ENCODE measurements at places on chromosomes 16 and 17.
A peak's percentile ranks its signal among the peaks of the same experiment; 100 is the strongest.

GRCh38 chr17:58611331-58611730 lies 80.5 kb downstream of the TEX14 start:
- no peak for DNase-seq

DNA sequence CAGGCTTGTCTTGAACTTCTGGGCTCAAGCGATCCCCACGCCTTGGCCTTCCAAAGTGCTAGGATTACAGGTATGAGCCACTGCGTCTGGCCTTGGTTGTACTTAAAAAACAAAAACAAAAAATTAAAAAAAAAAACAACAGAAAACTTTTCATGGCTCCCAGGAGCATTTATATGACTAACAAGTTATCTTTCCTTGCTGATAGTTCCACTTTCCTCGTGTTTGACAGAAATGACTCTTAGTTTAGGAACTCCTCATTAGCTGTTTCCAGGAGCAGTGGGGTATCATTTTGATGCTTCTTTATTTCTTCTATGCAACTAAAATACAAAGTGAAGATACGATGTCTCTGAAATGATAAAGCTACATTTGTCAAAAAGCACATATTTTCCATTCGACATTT lies 165.4 kb downstream of the PRKCA start:
- no peak for DNase-seq

DNA sequence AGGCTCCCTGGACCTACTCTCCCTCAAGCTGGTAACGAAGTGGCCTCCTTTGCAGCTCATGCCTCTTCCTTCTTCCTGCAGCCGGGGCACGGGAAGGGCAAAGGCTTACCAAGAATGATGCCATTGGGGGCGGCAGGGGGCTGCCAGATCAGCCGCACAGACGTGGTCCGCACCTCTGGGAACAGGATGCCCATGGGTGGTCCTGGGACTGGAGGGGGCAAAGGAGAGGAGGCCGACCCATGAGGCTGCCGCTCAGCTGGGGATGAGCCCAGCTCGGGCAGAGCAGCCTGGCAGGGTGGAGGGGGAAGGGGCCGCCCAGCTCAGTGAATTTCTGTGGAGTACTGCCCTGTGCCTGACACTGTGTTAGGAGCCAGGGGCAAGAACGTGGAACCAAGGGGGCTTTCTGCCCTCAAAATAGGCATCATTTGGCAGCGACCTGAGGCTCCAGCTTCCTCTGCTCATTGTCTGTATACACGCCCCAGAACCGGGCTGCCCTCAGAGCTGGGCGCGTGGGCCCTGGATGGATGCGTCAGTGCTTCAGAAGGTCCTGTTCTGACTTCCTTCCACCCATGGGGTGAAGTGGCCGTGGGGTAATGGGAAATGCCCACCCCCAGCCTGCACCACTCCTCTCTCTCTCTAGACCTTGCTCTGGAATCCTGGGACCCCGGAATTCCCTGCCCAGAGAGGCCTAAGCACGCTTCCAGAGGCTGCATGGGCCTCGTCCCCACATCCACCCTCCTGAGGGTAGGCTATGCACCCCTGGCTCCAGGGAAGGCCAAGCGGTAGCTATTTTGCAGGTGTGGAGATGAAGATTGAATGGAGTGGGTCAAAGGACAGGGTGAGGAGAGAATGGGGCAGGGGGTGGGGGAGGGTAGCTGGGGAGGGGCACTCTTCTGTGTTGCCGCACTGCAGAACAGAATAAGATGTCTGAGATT lies 79.8 kb upstream of the CDC42EP4 start:
- DNase-seq = no peak

DNA sequence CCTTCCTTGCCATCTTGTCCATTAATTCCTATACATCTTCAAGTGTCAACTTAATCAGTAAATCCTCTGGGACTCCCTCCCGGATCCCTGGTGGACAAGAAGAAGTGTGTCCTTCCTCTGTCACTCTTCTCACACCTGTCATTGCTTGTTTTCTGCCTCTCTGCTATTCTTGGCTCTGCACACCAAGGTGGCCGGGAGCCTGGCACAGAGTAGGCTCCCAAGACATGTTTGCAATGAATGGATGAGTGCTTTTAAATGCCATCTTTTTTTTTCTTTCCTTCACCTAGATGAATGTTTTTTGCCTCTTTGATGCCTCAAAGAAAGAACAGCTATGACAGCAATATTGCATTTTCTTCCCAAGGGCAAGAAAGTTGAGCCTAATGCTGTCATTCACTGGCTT lies 58.0 kb upstream of the CLEC18A start:
- DNase-seq = no peak

GRCh38 chr17:72985882-72986720 lies 106.4 kb downstream of the SLC39A11 start:
- peak; percentile 34 for DNase-seq

DNA sequence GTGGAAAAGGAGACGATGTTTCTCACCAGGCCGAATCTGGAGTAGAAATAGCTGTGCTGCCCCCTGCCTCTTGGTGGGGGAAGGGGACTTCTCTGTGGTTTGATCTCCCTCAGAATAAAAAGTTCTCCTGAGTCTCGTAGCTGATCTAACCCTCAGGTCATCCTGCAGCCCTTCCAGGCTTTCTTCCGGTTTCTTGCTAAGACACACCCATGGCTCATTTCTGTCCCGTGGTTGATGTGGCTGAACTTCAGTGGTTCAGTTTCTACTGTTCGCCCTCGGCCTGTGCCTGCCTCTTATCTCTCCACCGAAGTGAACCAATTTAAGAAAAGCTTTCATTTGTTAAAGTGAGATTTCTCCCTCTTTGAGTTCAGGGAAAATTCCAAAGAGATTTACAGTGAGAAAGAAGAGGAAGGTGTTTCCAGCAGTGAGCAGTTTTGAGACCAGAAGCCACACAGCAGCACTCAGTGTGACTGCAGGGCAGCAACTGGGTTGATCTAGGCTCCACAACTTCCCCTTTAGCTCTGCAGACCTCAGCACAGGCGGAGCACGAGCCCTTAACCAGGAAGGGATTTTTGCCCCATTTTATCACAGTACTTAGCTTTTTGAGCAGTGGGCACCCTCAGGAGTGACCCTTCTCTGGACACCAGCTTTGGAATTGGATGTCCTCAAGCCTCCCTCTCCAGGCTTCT lies 34.9 kb upstream of the CACNG5 start:
- no peak for DNase-seq

DNA sequence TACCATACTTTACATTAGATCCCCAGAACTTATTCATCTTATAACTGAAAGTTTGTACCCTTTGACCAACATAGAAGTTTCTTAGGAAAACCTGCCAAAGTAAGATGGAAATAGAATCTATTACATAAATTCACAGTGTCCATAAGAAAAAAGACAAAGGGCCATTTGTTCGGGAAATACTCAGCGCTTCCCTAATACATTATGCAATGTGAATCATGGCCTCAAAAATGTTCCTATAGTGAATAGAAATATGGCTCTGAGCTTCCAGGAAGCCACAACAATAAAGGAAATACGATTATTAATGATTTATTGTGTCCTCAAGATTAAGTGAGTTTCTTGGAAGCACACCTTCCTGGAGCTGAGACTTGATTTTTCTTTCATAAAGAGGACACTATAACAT lies 51.5 kb downstream of the GPRC5B start:
- no peak for DNase-seq

DNA sequence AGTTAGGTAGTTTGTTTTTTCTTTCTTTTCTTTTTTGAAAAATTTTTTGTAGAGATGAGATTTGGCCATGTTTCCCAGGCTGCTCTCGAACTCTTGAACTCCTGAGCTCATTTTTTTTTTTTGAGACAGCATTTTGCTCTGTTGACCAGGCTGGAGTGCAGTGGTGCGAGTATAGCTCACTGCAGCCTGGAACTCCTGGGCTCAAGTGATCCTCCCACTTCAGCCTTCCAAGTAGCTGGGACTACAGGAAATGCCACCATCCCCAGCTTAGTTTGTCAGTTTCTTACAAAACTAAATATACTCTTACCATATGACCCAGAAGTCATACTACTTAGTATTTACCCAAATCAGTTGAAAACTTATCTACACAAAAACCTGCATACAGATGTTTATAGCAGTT lies 14.4 kb upstream of the FBXO47 start:
- no peak for DNase-seq

- peak; percentile 85 for DNase-seq
Observed at GRCh38 chr16:74862743-74863244, 88.2 kb upstream of the FA2H start.

DNA sequence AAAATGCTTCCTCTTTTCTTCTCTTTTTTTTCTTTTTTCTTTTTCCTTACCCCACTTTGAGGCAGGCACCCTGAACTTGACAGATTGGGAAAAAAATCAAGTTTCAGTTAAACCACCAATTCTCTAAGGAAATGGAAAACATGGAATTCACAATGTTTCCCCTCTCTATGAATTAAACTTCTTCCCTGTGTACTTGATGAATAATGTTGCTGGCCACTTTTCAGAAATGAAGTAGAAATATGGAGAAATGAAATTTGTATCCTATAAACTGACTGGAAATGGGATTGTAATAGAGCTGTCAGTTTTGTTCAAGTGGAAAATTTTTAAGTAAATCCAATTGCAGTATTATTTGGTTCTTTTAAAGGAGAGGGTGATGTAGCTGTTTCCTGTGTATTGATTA lies 129.8 kb downstream of the CLEC16A start:
- DNase-seq = no peak

DNA sequence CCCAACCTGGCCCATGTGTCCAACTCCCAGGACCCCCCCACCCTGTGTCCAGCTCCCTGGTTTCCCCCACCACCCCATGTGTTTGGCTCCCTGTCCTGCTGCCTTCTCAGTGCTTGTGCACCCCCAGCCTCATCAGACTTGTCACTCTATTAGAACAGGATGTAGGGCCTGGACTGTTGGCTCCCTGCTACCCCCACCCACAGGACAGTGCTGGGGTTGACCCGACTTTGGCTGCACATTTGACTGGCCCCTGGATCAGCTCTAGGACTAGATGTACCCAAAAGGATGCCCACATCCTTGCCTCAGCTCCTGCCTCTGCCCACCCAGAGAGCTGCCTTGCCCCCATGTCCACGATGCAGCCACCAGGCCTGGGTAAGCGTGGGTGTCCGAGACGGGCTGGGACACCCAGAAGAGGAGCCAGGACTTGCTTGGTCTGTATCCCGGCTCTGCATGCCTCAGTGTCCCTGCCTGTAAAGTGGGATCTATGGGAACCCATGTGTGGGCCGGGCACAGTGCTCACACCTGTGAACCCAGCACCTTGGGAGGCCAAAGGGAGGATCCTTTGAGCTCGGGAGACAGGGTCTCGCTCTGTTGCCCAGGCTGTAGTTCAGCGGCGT lies 1.5 kb upstream of the CCDC57 start:
- no peak for DNase-seq

- peak; percentile 95 for DNase-seq
Observed at GRCh38 chr17:50893183-50893993, 27.2 kb upstream of the TOB1 start.

DNA sequence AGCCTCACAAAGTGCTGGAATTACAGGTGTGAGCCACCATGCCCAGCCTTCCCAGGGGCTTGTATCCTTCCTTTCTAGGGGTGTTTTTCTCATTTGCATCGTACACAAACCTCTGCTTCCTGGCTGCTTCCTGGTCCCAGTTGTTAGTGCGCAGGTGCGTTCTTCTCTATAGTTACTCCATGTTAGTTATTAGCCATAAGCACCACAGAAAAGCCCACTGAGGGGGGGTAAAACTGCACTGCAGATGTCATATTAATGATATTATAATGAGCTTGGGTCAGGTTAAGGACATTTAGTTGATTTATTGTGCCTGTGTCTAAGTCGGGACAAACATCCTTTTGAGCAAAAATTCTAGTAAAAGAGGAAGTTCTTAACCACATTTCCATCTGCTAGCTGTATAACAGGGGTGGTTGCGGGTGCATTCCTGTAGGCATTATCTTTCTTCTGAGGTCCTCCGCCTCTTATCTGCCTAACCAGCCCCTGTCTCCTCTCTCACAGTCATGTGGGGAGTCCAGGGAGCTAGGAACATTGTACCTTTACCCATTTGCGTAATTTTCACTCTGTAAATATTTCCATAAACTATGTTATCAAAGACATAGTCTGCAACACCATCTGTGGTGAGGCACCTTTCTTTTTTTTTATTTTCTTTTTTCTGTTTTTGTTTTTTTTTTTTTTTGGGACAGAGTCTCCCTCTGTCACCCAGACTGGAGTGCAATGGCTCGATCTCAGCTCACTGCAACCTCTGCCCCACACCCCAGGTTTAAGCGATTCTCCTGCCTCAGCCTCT lies 23.6 kb upstream of the ATF7IP2 start:
- DNase-seq = no peak

DNA sequence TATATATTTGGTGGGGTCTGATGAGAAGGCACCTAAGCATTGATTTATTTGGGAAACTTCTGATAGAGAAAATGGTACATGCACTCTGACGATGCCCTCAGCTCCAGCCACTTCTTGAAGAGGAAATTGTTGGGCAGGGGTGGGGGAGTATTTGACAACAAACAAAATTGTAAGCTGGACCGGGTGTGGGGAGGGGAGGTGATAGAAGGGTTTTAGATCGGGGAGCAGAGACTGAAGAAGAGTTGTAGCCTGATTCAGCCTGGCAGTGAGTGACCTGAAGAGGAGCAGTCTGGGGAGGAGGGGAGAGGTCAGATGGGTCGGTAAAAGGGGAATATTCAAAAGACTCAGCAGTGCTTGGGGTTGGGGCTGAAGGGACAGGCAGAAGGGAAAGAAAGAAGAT lies 2284.7 kb downstream of the TP53TG3F start:
- no peak for DNase-seq

DNA sequence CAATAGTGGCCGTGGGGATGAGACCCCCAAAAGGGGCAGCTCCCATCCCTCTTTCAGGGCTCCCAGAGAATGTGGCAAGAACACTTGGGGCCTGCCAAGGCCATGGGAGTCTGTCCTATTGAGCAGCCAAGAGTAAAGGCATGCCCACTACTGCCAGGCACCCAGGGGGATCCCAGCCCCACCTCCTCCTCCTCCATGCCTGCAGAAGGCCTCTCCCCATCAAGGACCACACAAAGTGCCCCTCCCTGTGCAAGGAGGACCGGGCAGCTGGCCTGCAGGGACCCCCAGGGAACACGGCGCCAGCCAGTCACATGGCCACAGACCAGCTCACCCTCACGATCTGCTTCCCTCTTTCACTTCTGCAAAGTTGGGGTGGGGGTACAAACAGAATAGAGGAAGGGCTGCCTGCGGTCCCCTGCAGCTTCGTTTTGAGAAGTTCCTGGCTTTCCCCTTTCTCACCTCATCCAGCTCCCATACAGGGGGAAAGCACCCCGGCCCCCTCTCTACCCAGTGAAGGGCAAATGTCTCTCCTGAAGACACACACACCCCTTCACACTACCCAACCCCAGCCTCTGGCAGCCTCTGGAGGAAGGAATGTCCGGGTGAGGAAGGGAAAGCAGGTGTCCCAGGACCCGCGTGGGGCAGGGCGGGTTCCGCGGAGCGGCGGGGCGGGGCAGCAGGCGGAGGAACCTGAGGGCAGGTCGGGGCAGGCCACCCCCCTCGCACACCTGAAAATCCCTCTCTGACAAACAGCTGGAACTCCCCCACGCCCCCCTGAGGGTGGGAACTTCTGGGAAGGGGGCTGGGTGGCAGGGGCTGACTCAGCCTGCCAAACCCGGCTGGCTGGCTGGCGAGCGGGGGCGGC lies 2.0 kb downstream of the PPP1R9B start:
- no peak for DNase-seq
